ENCODE measurements at places on chromosomes 7 and 10.

GRCh38 chr7:51046482-51046881 is 263.8 kb upstream of the GRB10 start:
- DNase-seq = no peak

- DNase-seq = no peak
Measured at GRCh38 chr10:34384372-34384771, 430.7 kb downstream of the PARD3 start.

DNA sequence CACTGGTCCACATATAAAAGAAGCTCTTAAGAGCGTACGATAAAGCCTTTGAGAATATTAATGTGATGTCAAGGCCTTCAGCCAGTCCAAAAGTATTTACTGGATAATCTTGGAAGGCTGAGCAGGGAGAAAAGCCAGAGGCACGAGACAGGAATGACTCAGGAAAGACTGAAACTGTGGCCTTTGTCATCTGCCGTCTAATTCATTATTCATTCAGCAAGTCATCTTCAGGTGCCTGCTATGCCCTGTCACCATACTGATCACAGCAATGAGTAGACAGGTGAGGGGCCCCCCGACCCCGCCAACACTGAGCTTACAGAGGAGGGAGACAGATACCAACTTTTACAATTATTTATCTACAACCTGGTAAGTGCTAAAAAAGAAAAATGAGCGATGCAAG is 78.9 kb downstream of the VOPP1 start:
- DNase-seq = no peak

DNA sequence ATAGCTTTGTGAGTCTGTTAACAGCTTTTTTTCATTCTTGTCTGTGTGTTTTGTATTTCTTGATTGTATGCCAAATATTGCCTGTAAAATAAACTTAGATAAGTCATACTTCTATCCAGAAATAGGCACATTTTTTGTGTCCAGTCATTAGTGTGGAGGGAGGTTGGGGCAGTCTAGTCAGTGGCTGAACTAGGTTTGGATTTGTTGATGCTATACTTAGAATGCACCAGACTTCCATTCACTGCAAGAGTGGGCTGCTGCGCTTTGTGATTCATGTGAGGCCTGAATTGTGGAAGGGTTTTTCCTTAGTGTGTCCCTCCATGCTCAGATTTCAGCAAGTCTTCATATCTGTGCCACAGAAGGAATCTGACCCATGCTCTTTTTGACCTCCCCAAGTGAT is 50.0 kb downstream of the TRUB1 start:
- DNase-seq = no peak

DNA sequence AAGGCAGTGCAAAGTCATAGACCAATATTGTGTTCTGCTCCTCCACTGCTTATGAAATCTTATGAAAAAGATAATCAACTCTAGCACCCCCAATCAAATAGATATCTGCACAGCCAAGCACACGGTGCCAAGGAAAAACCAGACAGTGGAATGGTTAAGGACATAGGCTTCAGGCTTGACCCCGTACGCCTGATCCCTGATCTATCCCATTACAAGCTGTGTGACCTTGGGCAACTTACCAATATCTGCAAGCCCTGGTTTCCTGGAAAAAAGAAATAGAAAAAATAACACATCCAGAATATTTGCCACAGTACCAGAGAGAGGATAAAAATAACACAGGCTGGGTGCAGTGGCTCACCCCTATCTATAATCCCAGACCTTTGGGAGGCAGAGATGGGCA is 56.9 kb downstream of the GRB10 start:
- no peak for DNase-seq

- DNase-seq = no peak
Measured at GRCh38 chr7:133854739-133855138, 272.4 kb upstream of the LRGUK start.

GRCh38 chr7:139820089-139820488 is 9.0 kb upstream of the TBXAS1 start:
- DNase-seq = no peak

DNA sequence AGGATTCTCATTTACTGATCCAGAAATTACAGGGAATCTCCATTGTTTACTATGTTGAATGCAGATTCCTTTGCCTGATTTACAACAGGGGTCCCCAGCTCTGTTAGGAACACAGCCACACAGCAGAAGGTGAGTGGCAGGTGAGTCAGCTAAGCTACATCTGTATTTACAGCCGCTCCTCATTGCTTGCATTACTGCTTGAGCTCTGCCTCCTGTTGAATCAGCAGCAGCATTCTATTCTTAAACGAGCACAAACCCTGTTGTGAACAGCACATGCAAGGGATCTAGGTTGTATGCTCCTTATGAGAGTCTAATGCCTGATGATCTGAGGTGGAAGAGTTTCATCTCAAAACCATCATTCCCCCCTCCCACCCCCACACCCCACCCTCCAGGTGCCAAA is 23.3 kb upstream of the CELF2 start:
- DNase-seq = no peak

DNA sequence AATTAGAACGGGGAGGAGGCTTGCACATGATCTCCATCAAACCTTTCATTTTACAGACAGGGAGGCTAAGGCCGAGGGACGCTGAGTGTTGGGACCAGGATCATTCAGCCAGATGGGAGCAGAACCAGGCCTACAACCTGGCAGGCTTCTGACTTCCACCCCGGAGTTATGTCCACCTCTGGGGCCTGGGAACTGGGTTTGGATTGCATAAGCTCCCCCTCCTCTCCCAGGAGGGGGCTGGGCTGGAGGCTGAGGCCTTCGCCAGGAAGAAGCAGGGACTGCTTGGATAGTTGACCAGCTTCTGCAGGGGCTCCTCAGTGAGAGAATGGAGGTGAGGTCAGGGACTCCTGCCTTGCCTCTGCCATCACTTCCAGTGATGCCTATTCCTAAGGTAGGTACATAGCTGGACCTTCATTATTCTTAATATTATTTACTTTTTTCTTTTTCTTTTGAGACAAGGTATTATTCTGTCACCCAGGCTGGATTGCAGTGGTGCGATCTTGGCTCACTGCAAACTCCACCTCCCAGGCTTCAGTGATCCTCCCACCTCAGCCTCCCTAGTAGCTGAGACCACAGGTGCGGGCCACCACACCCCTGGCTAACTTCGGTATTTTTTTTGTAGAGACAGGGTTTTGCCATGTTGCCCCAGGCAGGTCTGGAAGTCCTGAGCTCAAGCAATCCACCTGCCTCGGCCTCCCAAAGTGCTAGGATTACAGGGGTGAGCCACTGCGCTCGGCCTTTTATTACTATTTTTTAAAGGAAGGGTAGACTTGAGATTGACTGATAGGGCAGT is 1.3 kb downstream of the SNX10 start:
- no peak for DNase-seq

- no peak for DNase-seq
Measured at GRCh38 chr7:14376711-14377110, 387.2 kb upstream of the ETV1 start.

DNA sequence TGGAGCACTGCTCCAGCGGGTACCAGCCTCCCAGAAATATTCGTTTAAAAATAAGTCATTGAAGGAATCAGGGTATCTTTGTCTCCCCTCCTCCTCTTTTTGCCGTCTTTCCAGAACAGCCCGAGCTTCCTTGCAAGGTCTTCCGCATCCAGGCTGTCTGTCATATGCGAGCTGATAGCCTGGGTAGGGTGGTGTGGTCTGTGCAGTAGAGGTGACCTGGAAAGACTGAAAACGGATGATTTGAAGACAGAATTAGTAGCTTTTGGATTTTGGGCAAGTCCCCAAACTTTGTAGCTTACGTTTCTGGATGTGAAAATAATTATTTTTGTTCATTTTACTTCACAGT is 480 bp downstream of the VPS50 start:
- no peak for DNase-seq

DNA sequence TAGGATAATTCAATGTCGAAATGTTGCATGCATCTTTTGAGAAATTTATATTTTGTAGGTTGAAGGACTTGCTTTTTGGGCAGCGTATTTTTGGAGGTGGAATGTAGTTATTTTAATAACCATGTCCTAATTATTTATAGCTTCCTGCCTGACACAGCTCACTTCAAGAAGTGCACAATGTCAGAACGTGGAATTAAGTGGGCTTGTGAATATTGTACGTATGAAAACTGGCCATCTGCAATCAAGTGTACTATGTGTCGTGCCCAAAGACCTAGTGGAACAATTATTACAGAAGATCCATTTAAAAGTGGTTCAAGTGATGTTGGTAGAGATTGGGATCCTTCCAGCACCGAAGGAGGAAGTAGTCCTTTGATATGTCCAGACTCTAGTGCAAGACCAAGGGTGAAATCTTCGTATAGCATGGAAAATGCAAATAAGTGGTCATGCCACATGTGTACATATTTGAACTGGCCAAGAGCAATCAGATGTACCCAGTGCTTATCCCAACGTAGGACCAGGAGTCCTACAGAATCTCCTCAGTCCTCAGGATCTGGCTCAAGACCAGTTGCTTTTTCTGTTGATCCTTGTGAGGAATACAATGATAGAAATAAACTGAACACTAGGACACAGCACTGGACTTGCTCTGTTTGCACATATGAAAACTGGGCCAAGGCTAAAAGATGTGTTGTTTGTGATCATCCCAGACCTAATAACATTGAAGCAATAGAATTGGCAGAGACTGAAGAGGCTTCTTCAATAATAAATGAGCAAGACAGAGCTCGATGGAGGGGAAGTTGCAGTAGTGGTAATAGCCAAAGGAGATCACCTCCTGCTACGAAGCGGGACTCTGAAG is 620 bp downstream of the ZRANB1 start:
- DNase-seq = no peak

GRCh38 chr10:74967911-74968666 is 141.7 kb downstream of the KAT6B start:
- no peak for DNase-seq

DNA sequence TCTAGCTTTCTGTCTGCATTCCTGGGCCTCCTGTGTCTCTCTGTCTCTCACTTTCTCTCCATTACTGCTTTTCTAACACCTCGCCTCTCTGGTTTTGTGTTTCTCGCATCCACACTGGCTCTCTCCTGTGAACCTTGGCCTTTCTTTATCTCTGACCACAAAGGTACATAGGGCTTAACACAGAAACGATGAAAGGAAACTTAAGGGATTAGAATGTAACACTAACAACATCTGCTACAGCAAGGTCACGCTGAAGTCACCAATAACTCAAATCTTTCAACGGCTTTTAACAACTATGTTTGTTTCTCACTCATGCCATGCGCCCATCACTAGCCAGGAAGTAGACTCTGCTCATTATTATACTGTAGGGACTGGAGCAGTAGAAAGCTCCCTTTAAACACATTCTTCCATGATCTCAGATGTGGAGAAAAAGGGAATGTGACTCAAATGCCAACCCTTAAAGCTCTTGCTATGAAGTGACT is 9.3 kb upstream of the OR6V1 start:
- no peak for DNase-seq

- DNase-seq = no peak
Measured at GRCh38 chr10:78634389-78634815, 434.4 kb upstream of the ZMIZ1 start.
